Calu3 (cell line): ENCODE measurements at places on chromosomes 3 and 15.
A peak's percentile ranks its signal among the peaks of the same experiment; 100 is the strongest.

DNA sequence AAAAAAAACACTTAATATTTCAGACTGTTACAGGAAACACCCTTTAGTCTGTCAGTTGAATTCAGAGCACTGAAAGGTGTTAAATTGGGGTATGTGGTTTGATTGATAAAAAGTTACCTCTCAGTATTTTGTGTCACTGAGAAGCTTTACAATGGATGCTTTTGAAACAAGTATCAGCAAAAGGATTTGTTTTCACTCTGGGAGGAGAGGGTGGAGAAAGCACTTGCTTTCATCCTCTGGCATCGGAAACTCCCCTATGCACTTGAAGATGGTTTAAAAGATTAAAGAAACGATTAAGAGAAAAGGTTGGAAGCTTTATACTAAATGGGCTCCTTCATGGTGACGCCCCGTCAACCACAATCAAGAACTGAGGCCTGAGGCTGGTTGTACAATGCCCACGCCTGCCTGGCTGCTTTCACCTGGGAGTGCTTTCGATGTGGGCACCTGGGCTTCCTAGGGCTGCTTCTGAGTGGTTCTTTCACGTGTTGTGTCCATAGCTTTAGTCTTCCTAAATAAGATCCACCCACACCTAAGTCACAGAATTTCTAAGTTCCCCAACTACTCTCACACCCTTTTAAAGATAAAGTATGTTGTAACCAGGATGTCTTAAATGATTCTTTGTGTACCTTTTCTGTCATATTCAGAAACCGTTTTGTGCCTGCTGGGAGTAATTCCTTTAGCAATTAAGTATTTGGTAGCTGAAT is 17.9 kb downstream of the TMEM43 start:
- H3K27ac ChIP-seq: peak overlapping the region; percentile 27
- H3K4me3 ChIP-seq: no peak overlapping the region
- peaks cover 53% of the 10 kb centered on the region for H3K36me3 ChIP-seq
- H3K27me3 ChIP-seq: no peaks in the 10 kb centered on the region
- peaks cover 17% of the 10 kb centered on the region for H3K4me1 ChIP-seq

GRCh38 chr15:44719293-44719999 is 8.1 kb downstream of the B2M start:
- H3K36me3 ChIP-seq: peaks cover 13% of the 10 kb centered on the region
- peak overlapping the region; percentile 40 for H3K27ac ChIP-seq
- DNase-seq: no peak

GRCh38 chr15:91223863-91224262 is 123.8 kb downstream of the SV2B start:
- H3K27ac ChIP-seq: no peak overlapping the region
- no peaks in the 10 kb centered on the region for H3K36me3 ChIP-seq
- no peak overlapping the region for H3K4me3 ChIP-seq
- DNase-seq: no peak
- no peaks in the 10 kb centered on the region for H3K4me1 ChIP-seq

GRCh38 chr3:114078126-114078525 is 21.6 kb downstream of the QTRT2 start:
- H3K4me1 ChIP-seq: no peaks in the 10 kb centered on the region
- H3K36me3 ChIP-seq: peaks cover 28% of the 10 kb centered on the region
- no peak for DNase-seq
- H3K4me3 ChIP-seq: no peak overlapping the region
- no peak overlapping the region for H3K27ac ChIP-seq
- H3K27me3 ChIP-seq: no peaks in the 10 kb centered on the region

GRCh38 chr15:39462691-39463090 is 118.2 kb upstream of the THBS1 start:
- DNase-seq: no peak
- no peaks in the 10 kb centered on the region for H3K27me3 ChIP-seq
- no peaks in the 10 kb centered on the region for H3K4me1 ChIP-seq
- no peak overlapping the region for H3K4me3 ChIP-seq
- no peak overlapping the region for H3K27ac ChIP-seq

DNA sequence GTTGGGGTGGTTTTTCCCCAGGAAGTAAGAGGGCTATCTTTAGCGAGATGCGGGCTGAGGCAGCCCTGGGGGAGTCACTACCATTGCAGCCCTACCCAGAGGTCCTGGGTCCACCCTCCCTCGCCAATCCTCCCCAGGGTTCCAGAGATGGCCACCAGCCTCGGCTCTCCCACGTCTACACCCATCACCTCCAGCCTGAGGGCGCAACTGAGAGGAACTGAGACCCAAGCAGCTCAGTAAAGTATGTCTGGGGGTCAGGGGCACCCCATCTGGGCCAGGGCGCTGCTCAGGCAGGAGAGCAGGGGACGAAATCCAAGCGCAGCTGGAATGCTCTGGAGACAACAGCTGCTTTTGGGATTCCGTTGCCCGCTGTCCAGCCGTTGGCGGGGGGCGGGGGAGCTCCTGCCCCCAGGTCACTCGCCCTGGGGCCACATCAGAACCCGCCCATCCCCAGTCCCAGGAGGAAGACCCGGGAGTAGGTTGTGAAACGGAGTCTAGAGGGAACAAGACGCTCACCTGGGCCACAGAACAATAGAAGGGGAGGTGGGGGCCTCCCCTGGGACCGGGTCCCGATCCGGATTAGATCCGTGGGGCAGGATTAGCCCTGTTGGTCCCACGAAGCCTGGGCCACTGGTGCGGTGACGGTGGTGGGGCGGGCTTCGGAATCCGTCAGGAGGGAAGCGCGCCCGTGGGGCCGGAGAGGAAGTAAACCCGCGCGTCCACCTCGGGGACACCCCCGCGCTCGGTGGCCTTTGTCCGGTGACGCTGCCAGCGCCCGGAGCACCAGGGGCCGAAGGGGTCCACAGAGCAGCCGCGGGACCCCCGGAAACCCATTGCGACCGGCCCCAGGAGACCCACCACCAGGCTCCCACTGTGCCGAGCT is 1.4 kb upstream of the NDUFAF3 start:
- H3K4me3 ChIP-seq: peak overlapping the region; percentile 74
- peaks cover 98% of the 10 kb centered on the region for H3K36me3 ChIP-seq
- H3K27me3 ChIP-seq: no peaks in the 10 kb centered on the region
- peak overlapping the region; percentile 88 for H3K27ac ChIP-seq

- DNase-seq: peak; percentile 37
- peaks cover 15% of the 10 kb centered on the region for H3K4me1 ChIP-seq
- H3K36me3 ChIP-seq: no peaks in the 10 kb centered on the region
- peaks cover 5% of the 10 kb centered on the region for H3K27me3 ChIP-seq
- no peak overlapping the region for H3K4me3 ChIP-seq
- H3K27ac ChIP-seq: no peak overlapping the region
These were observed 96.0 kb upstream of the FAM174B start for GRCh38 chr15:92751528-92751927.

DNA sequence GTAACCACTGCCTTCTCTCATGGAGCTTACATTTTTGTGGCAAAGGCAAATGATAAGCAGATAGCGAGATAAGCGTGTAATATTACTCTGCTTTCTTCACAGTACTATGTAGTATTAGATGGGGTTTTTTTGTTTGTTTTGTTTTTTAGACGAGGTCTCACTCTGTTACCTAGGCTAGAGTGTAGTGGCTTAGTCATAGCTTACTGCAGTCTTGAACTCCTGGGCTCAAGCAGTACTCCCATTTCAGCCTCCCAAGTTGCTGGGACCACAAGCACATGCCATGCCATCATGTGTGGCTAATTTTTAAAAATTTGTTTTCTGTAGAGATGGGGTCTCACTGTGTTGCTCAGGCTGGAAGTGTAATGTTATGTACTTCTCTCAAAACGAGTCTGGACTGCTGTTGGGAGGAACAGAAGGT is 22.9 kb downstream of the MBNL1 start:
- no peak for DNase-seq
- no peaks in the 10 kb centered on the region for H3K27me3 ChIP-seq
- H3K4me3 ChIP-seq: no peak overlapping the region
- peaks cover 38% of the 10 kb centered on the region for H3K4me1 ChIP-seq
- H3K36me3 ChIP-seq: no peaks in the 10 kb centered on the region
- H3K27ac ChIP-seq: no peak overlapping the region

DNA sequence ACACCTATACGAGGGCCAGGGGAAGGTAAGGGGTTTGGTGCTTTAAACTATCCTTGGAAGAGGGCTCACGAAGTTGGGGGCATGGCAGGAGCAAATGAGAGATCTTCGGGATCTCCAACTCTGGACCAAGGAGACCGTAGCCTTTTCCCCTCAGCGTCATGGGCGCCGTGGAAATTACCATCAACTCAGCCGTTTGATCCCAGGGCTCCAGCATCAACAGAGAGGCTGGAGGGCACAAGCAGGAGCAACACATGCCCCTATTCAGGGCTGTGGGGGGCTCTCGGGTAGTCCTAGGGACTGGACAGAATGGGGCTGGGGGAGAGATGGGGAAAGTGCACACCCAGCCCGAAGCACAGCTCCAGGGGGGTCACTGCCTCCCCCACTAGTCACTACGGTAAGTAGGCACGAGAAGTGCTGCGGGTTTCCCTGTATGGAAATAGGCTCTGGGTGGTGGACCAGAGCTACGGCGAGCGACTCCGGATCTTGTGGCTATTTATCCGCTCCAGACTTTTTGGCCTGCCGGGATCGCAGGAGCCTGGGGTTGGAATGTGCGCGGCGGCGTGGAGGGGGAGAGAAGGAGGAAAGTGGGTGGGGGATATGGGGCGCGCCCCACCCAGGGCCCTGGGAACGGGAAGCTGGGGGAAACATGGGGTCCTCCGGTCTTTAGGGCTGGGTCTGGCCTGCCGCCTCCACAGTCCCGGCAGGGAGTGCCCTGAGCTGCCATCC is 539 bp upstream of the LAMB2 start:
- H3K4me1 ChIP-seq: peaks cover 24% of the 10 kb centered on the region
- H3K36me3 ChIP-seq: peaks cover 37% of the 10 kb centered on the region
- peak overlapping the region; percentile 86 for H3K27ac ChIP-seq
- H3K27me3 ChIP-seq: no peaks in the 10 kb centered on the region

GRCh38 chr3:65412588-65412987 is 626.1 kb downstream of the MAGI1 start:
- H3K4me3 ChIP-seq: no peak overlapping the region
- H3K4me1 ChIP-seq: peaks cover 10% of the 10 kb centered on the region
- no peak overlapping the region for H3K27ac ChIP-seq
- DNase-seq: no peak

DNA sequence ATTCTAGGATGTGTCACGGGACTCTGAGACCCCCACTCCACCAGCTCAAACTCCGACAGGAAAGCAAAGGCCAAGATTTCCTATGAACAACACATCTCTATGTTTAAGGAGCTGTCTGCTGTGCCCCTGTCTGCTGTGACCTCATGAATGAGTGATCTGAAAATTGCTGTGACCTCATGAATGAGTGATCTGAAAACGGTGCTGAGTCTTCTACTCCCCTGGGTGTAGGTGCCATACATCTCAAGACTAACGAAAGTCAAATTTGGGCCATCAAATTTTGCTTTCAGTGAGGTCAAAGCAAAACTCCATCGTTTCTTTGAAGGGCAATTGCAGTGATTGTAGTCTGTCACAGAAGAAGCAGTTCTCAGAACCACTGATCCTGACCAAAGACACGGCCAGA is 24.4 kb downstream of the IL5RA start:
- H3K4me3 ChIP-seq: no peak overlapping the region
- peaks cover 12% of the 10 kb centered on the region for H3K27me3 ChIP-seq
- DNase-seq: no peak
- H3K27ac ChIP-seq: no peak overlapping the region
- no peaks in the 10 kb centered on the region for H3K36me3 ChIP-seq

GRCh38 chr15:38068626-38069391 is 134.4 kb downstream of the TMCO5A start:
- peak overlapping the region; percentile 56 for H3K4me3 ChIP-seq
- H3K27ac ChIP-seq: peak overlapping the region; percentile 79
- H3K36me3 ChIP-seq: peaks cover 11% of the 10 kb centered on the region
- H3K27me3 ChIP-seq: no peaks in the 10 kb centered on the region
- DNase-seq: peak; percentile 16

DNA sequence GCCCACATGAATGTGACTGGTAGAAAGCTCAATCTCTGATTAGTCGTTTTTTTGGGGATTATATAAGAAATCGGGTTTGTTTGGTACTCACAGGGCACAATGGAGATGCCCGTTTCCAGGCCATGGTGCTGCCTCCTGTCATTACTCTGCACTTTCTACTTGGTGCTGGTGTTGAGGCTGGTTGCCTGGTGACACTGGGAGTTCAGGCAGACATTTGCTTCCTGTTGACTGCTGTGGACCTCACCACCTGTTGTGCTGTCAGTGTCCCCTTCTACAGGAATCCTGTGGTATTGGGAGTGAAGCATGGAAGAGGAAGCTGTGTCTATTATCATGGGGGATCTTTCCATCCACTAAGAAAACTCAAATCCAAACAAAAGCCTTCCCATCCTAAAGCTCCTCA is 227.2 kb upstream of the TBL1XR1 start:
- no peaks in the 10 kb centered on the region for H3K27me3 ChIP-seq
- no peak overlapping the region for H3K4me3 ChIP-seq
- H3K36me3 ChIP-seq: no peaks in the 10 kb centered on the region
- peaks cover 13% of the 10 kb centered on the region for H3K4me1 ChIP-seq

DNA sequence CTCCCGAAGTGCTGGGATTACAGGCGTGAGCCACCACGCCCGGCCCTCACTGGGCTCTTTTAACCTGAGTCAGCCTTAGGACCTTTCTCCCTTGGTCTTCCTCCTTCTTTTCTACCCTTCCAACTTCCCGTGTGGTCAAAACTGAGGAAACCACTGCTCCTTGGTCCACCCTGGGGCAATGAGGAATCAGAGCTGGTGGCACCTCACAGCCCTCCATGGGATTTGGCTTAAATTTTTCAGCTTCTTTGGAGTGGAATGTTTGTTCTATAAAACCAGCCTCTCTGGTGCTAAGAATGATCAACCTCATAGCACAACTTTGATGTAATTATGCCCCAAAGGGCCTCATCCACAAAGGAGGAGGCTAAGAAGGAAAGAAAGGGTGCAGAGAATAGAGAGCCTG is 76.6 kb upstream of the CFAP20DC start:
- H3K4me3 ChIP-seq: no peak overlapping the region
- no peak overlapping the region for H3K27ac ChIP-seq
- no peaks in the 10 kb centered on the region for H3K4me1 ChIP-seq
- no peaks in the 10 kb centered on the region for H3K27me3 ChIP-seq

DNA sequence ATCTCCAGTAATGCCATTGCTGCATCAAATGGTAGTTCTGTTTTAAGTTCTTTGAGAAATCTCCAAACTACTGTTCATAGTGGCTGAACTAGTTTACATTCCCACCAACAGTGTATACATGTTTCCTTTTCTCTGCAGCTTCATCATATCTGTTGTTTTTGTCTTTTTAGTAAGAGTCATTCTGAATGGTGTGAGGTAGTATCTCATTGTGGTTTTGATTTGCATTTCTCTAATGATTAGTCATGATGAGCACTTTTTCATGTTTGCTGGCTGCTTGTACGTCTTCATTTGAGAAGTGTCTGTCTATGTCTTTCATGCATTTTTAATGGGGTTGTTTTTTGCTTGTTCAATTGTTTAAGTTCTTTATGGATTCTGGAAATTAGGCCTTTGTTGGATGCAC is 10.2 kb upstream of the GCSAM start:
- no peak overlapping the region for H3K27ac ChIP-seq
- no peaks in the 10 kb centered on the region for H3K4me1 ChIP-seq
- no peaks in the 10 kb centered on the region for H3K36me3 ChIP-seq
- H3K27me3 ChIP-seq: no peaks in the 10 kb centered on the region
- H3K4me3 ChIP-seq: no peak overlapping the region

- no peaks in the 10 kb centered on the region for H3K27me3 ChIP-seq
- H3K4me3 ChIP-seq: peak overlapping the region; percentile 37
- peaks cover 27% of the 10 kb centered on the region for H3K4me1 ChIP-seq
- peak overlapping the region; percentile 40 for H3K27ac ChIP-seq
These were observed 9.4 kb upstream of the STRIT1 start for GRCh38 chr3:155302891-155303290.
